ENCODE measurements at places on chromosomes 13 and 19.

- no peak for DNase-seq
These were observed 125.9 kb downstream of the COL4A2 start for GRCh38 chr13:110433014-110433413.

DNA sequence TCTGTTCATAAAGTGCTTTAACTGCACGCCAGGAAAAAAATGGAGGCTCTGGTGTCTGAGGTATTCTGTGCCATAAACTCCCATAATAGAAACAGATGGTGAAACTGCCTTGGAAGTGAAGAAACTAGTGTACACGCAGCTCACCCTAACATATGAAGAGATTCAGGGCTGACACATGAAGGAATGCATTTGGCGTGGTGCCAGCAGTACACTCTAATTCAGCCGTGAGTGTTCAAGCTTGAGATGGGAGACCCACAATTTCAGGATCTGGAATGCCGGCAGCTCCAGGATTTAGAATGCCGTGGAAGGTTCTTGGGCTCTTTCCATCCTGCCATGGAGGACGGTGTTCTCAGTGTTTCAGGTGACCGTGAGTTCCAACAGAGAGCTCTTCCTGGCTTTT is 478.4 kb downstream of the TSHZ3 start:
- no peak for DNase-seq

DNA sequence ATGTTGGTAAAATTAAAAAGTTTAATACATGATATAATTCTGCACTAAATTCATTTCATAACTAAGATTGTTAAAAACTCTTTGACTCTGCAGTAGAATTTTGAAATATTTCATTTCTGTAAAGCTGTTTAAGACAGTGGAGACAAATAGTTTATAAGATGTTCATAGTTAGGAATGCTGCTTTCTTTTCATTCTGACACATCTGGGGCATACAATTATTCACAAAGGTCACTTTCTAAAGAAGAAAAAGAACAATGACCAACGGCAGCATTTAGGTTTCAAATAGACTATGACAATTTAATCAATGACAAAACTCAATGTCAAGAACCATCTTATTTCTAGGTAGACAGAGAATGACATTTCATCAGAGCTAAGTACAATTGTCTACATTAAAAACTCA is 1422.1 kb downstream of the PCDH9 start:
- DNase-seq = no peak

GRCh38 chr13:23899555-23899954 is 2.3 kb upstream of the C1QTNF9B start:
- peak; percentile 57 for DNase-seq

GRCh38 chr13:59745392-59745788 is 418.3 kb downstream of the DIAPH3 start:
- DNase-seq = no peak

GRCh38 chr19:44925114-44925891 is 10.9 kb downstream of the APOC1 start:
- DNase-seq = no peak

DNA sequence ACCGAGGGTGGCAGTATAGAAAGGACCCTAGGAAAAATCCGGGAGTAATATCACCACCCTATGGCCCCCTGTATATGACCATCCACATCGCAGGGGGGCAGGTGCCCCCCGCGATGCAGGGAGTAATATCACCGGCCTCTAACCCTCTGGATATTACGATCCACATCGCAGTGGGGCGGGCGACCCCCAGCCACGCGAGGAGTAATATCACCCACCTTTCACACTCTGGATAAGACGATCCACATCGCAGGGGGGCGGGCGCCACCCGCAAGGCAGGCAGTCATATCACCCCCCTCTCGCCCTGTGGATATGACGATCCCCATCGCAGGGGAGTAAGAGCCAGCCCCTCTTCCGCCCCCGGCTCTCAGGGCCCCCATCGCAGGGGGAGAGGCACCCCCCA is 76.7 kb upstream of the RUBCNL start:
- no peak for DNase-seq

DNA sequence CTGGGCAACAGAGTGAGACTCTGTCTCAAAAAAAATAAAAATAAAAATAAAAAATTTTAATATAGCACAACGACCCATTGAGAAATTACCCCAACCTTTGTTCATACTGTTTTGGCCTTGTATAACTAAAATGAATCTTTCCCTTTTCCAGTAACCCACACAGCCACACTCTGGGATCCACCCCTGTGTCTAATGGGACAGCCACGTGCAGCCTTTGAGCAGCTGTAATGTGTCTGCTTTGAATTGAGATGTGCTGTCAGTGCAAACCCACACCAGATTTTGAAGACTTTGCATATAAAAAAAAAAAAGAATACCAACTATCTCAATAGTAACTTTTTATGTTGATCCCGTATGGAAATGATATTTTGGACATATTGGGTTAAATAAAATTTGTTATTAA is 112.7 kb upstream of the UBL3 start:
- DNase-seq = no peak

DNA sequence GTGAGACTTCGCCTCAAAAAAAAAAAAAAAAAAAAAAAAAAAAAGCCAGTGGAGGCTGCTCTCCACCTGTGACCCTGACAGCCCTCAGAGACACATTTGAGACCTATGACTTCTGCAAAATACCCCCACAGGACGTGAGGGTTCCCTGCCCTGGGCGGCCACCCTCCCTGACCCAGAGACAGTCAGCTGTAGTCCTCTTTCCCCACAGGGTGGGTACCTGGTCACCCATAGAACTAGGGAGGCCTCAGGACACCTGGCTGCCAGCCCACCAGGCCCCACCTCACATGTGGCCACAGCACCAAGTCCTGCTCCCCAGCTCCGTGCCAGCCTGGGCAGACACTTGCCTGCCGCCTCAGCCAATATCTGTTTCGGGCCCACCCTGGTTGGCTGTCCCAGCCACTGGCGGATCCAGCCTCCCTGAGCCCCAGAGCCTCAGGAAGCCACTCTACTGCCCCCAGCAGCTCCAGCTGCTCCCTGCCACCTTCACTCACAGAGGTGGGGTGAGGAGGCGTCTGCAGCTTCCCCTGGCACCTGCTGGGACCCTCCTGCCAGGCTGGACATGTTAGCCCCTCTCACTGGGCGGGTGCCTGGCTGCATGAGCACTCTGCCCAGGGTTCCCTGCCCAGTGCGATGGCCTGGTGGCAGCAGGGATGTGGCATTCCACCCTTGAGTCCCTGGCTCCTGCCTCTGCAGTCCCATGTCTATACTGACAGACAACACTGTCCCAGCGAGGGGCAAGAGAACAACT is 6.9 kb downstream of the MKNK2 start:
- DNase-seq = no peak

DNA sequence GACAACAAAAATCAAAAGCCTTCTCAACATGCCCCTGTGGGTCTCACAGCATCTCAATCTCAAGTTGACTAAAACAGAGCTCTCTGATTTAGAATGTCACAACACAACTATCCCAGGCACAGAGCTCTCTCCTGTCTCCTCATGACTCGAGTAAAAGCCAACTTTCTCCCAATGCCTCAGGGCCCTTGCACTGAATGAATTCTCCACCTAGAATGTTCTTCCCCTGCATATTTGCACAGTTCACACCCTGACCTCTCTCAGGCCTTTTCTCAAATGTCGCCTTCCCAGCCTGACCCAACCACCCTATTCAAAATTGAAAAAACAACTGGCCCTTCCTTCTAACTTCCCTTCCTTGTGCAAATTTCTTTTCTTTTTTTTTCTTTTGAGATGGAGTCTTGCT is 3.7 kb upstream of the SWSAP1 start:
- DNase-seq = no peak

GRCh38 chr19:44740351-44740824 is 8.1 kb upstream of the BCL3 start:
- DNase-seq = no peak

DNA sequence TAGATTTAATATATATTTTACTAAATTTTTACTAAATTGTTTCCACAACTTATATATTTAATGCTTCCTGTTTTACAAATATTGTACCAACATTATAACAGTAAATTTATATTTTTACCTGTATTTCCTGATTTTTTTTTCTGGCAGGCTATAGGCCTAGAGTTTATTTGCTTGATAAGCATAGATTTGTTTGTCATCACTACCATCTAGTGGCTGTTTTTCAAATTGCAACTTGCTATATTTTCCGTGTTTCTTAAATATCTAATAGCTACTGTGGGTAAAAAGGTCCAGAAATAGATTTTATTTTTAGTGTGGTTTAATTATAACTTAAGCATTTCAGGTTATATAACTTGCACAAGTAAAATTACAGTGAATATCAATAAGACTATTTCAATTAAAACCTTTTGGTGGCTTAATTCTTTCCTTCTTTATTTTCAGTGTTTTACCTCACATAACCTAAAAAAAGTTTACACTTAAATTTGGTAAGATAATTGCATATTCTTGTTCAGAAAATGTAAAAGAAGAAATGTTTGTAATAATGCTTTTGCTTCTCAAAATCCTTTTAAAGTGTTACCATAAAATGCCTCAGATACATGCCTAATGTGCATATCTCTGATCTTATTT is 60.6 kb downstream of the NDFIP2 start:
- peak; percentile 1 for DNase-seq

GRCh38 chr13:95660981-95661581 is 15.9 kb upstream of the DNAJC3 start:
- peak; percentile 26 for DNase-seq

All from NCI-H524 (cell line).